ENCODE measurements at places on chromosomes 1 and 21.
A peak's percentile ranks its signal among the peaks of the same experiment; 100 is the strongest.

GRCh38 chr1:109918671-109919070, 8.0 kb downstream of the CSF1 start:
- no peak for DNase-seq

DNA sequence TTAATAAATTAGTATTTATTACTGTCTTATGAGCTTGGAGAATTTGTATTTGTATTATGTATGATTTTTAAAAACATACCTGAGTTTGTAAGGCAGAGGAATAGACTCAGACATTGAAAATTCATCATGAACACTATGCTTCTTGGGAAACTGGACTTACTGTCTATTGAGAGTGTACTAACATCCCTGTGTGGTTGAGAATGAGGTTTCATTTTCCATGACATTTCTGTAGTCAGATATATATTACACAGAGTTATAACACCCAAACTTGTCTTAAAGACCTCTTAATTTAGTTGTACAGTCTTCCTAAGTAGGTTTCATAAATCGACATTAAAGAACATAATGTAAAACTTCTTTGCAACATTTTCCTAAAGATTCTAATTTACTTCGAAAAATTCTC, 30.0 kb downstream of the PPP2R5A start:
- DNase-seq = no peak

DNA sequence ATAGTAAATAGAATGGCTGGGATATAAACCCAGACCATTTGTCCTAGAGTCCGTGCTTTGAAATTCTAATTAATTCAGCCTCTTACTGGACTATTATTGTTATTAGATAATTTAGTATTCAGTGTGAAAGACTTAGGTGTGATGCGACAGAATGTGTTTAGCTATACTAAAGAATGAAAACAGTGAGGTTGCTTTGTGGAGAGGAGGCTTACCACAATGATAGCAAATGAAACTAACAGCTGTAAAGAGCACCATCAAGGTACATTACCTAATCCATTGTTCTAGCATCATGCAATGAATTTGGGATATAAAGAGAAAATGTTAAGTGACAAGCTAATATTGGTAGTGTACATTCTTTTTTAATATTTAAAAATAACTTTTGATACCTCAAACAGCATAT, 911.1 kb downstream of the KCNT2 start:
- no peak for DNase-seq

- DNase-seq = no peak
Observed at GRCh38 chr1:45103534-45103933, 91.5 kb downstream of the UROD start.

GRCh38 chr21:28230559-28230958, 762.1 kb downstream of the LTN1 start:
- no peak for DNase-seq

- DNase-seq = no peak
Observed at GRCh38 chr1:197937381-197937780, 20.2 kb downstream of the LHX9 start.

GRCh38 chr1:3496916-3497315, 42.5 kb downstream of the ARHGEF16 start:
- DNase-seq = no peak

DNA sequence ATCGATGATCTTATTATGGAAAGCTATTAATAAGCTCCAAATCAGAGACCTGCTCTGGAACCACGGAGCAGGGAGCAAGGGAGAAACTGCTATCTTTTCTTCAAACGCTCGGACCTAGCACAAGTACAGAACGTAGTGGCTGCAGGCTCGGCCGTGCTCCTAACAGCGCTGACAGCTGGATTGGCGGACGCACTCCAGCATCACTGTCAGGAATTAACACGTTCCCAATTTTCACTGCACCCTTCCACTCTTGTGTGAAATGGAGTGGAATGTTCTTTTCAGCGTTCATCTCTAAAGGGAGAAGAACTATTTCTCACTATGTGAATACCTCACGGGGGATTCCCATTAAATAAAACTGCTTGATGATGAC, 106.9 kb downstream of the ZNF281 start:
- DNase-seq = no peak

- DNase-seq = no peak
Observed at GRCh38 chr1:241630476-241630875, 9.7 kb downstream of the CHML start.

DNA sequence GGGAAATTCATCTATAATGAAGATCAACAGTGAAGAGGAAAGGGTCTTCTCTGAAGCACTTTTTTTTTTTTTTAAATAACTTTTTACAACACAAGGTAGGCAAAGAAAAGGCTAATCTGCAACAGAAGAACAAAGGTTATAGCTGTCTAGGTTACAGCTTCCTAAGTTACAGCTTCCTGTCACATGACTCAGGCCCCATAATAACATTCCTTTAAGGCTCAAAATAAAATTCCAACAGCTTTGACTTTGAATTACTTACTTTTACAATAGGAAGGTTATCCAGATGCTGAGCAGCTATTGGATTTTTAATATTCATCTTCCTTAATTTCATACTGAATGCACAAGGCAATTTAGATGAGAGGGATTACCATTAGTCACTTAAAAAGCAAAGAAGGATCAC, 40.4 kb upstream of the TMEM61 start:
- no peak for DNase-seq

DNA sequence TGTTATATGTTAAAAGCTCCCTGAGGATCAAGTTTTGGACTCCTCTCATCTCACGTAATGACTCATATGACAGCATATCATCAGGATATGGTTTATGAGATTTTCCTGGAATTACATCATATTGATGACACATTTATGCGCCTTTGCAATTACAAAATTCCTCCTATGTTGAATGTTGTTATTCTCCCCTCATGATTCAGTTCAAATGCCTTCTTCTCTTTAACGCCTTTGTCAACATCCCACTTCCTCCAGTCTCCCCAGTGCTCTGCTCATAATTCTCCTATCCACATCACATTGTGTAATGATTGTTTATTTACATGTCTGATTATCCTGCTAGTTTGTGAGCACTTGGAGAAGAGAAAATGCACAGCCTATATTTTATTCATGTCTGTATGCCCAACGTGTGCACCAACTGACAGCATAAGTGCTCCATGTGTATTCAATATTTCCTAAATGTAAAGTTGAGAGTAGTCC, 80.9 kb upstream of the BACH1 start:
- no peak for DNase-seq

- DNase-seq = no peak
Observed at GRCh38 chr1:158931055-158931737, at the start of gene PYHIN1. PYHIN1 (plus strand) TSS chr1:158931552; CDS start chr1:158936911, 5,359 bp downstream.

DNA sequence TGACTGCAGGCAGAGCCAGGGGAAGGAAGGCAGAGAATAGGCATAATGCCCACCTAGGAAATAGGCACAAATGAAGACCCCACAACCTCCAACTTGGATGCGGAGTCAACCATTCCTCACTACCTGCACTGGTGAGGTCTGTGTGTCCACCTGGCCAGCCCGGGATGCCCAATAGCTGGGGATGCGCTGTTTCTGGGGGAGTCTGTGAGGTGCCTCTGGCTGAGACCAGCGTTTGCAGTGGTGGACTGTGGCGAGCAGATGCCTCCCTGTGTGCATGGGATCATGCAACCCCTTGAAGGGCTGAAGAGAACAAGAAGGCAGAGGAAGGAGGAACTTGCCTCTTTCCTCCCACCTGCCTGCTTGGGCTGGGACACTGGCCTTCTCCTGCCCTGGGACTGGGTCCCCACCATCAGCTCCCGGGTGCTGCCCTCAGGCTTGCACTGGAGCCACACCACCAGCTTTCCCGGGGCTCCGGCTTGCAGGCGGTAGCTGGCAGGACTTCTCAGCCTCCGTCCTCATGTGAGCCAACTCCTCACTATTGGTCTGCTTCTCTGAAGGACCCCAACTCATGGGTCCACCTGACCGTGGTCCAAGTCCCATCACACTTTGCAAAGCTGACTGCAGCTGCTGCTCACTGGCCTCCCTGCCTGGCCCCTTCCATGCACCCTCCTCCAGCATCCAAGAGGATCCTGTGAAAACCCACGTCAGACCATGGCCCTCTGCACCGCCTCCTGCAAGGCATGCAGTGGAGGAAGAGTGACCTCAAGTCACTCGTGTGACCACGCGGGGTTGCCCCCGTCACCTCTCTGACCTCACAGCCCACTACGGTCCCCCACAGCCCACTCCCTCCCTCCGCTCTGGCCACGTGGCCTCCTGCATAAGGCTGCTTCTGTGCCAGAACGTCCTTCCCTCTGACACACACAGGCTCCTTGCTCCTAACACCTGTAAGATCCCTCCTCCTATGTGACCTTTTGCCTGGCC, 2.7 kb upstream of the PDE9A start:
- no peak for DNase-seq

- DNase-seq = peak; percentile 69
Observed at GRCh38 chr21:33801424-33802405, 113.9 kb downstream of the ATP5PO start.

- DNase-seq = no peak
Observed at GRCh38 chr1:217138799-217139466, 415.7 kb upstream of the ESRRG start.

GRCh38 chr1:51341876-51342496, 11.6 kb upstream of the TTC39A start:
- DNase-seq = no peak

DNA sequence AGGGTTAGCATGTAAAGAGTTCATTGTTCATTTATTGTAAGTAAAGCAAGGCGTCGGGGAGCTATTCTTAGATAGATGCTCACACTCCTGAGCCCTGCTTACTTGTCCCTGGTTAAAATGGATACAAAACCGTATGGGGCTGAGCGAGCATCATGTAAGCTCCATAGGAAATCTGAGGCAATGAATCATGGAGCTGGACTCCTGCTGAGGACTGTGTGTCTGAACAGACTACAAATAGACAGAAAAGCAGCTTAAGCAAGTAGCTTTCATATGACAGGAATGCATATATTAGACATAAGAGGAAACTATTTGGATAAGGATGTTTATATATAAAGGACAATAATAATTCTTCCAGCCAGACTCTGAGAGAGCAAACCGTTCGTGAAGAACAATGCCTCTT, 604.9 kb upstream of the PTBP2 start:
- DNase-seq = no peak

GRCh38 chr1:174425121-174425520, 22.6 kb upstream of the GPR52 start:
- no peak for DNase-seq

DNA sequence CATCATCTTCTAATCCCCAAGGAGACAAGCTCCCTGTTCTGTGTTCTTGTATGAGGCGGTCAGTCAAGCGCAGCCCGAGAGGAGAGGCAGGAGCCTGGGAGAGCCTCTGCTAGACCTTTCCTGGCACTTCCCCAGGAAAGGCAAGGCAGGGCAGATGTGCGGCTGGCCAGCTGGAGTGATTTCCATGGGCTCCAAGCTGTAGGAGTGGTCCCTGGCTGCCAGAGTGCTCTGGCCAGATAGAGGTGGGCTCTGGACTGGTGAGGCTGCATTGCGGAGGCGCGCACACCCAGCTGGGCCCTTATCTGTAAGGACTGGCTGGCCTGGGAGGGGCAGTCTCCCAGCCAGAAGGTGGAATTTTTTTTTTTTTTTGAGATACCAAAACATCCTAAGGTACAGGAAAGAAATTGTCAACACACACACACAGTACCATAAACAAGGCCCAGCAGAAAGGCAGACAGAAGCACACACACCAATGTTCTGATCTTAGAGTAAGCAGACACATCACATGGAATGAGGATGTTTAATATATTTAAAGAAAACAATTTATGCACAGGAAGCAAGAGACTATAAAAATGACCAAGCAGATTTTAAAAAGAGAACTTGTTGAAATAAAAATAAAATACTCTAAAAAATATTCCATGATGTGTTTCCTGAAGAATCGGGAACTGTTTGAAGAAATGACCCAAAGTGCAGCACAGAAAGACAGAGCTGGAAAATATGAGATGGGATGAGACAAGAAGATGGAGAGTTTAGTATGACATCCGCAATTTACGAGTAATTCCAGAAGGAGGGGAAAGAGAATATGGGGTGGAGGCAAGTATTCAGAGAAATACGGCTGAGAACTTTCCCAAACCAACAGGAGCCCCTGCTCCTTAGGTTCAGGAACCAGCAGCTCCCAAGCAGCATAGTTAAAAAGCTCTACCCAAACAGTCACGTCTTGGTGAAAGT, 13.4 kb downstream of the IBA57 start:
- DNase-seq = no peak

DNA sequence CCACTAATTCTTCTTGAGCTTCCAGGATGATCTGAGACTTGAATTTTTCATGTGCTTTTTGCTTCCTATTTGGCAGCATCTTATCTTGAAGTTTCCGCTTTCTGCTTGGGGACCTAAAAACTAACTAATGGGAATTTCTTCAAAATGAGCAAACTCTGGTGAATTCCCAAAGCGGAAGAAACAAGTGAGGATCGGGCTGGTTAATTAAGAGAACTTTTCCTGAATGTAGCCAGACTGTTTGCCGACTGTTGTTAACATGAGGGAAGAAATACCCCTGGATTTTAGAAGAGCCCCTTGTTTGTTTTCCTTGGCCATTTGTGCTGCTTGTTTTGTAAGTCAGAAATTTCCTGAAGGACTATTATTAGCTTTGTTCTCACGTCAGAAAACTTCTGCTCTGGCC, 6.1 kb upstream of the SELE start:
- no peak for DNase-seq

DNA sequence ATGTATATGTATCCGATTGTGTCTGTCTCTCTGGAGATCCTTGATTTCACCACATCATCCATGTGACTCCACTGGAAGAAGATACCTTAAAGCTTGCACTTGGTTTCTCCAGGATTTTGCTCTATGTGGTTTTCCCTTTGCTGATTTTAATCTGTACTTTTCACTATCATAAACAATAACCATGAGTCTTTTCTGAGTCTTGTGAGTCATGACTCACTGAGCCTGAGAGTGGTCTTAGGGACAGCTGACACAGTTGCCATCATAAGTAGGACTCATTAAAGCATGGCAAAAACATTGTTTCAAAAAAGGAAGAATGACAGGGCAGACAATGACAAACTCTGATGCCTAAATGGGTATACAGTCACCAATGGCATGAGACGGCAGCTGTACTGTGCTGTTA, 226.2 kb downstream of the AKT3 start:
- DNase-seq = no peak

DNA sequence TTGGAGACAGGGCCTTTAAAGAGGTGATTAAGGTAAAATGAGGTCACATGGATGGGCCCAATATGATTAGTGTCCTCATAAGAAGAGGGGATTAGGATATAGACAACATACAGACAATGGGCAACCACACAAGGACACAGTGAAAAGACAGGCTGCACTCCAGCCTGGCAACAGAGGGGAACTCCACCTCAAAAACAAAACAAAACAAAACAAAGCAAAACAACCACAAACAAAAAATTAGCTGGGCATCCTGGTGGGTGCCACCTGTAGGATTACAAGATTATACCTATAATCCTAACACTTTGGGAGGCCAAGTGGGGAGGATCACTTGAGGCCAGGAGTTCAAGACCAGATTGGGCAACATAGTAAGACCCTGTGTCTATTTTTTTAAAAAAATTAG, 4.8 kb upstream of the MDM4 start:
- no peak for DNase-seq

Data from NCI-H526 treated with DMSO at 0.1 percent for 48 hours (cell line).